ENCODE measurements at places on chromosomes 4 and X. TPM values are rescaled to one million over a fixed set of nuclear protein-coding genes. Genes with fewer than 3 reads are reported as not detected.

Gene UCHL1
- 181 TPM for total RNA-seq

Gene CT45A5
- not detected for total RNA-seq

Gene MTMR8
- 3.0 TPM for total RNA-seq

Gene APBB2
- 63.5 TPM for total RNA-seq

Gene HS3ST1
- total RNA-seq, result 6.2 TPM

Gene SFRP2
- 27.1 TPM for total RNA-seq

Gene F11
- total RNA-seq, result not detected

Gene PPP2R2C
- total RNA-seq, result 5.2 TPM

Gene VCX2
- not detected for total RNA-seq

Gene RHOXF1
- 0.52 TPM for total RNA-seq

Gene POLA1
- 31.6 TPM for total RNA-seq

Gene PAK3
- 4.0 TPM for total RNA-seq

Gene UGT2B15
- 0.11 TPM for total RNA-seq

Data from mesothelial cell of epicardium (in vitro differentiated cells).